G401 (cell line): ENCODE measurements at places on chromosomes 2 and 18. TPM values are rescaled to one million over a fixed set of nuclear protein-coding genes. Genes with fewer than 3 reads are reported as not detected.

GRCh38 chr2:49111006-49111405 lies 43.3 kb downstream of the FSHR start:
- DNase-seq, result no peak

DNA sequence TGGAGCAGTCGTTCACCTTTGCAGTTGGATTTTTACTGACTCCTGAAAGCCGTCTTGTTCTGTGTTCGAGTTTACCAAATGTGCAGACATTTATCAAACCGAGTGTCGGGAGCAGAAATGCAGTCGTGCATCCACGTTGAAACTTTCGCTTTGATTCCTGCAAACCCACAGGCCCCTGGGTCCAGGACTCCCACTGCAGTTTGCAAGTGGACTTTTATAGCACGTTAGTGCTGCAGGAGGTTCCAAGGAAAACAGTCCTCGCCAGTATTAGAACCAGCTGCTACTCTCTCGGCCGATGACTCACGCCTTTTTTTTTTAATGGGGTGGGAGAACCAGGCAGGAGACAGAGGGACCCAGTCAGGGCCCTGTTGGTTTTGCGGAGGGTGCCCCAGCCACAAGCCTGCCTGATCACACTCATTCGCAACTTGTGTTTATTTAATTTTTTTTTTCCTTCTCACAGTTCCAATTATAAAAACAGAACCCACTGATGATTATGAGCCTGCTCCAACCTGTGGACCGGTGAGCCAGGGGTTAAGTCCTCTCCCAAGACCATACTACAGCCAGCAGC lies 90.1 kb downstream of the NFATC1 start:
- no peak for DNase-seq

- DNase-seq, result no peak
Measured at GRCh38 chr18:50719471-50720324, 100.1 kb downstream of the MRO start.

DNA sequence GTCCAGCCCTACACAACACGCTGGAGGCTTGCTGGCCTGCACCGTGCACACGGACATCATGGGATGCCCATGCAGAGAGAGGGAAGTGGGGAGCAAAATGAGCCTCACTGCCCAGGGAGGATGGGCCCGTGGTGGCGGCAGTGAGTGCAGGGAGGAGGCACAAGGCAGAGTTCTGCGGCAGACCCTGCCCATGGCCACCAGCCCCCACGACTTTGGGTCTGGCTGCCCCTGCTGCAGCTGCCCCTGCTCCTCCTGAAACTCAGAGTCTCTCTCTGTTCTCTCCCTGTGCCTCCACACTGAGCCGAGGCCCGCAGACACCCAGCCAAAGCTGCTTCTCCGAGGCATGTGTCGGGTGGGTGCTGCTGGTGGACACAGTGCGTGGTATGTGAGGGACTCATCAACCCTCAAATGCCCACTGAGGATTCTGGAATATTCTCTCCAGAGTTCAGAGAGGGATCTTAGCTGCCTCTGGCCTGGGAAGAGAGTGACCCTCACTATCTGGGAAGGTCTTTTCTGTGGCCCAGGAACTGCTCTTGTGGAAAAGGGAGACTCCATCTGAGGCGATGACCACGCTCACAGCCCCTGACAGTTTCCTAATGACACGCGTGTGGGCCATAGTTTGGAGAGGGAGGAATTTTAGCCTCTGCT lies 45.1 kb upstream of the HPCAL1 start:
- DNase-seq, result no peak

DNA sequence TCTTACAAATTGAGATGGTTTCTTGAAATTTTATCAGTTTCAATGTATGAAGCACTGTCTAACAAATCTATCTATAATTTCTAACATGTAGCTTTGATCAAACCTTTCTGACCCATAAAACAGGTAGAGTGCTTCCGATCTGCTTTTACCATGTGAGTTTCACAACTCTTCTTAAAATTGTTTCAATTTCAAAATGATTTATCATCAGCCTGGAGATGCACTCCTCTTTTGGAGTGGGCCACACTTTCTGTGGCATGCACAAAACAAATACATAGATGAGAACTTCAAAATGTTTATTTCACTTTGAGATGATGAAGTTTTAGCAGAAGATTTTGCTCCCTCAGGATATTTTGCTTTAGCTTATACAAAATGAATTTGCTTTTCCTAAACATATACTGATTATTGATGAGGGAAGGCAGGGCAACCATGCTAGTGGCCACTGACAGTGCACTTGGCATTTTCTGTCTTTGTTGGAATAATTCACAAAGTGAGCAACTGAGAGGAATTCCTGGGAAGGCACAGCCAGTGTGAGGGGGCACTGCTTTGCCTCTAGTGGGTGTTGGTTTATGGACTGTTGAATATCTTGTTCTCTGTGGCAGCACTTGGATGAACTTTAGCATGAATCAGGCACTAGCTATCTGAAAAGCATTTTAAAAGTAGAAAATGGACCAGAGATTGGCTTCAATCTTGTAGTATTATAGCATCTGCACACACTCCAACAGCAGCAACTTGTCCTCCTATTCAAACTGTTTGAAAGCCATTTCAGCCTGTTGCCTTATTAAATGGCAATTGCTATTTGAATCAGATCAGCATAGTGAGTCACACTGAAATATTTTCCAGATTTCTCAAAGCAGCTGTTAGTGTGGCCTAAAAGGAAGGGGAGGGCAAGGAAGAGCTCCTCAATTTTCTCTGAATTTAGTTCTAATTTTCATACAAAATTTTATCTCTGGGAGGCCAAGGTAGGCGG lies 193.2 kb downstream of the CCDC85A start:
- DNase-seq, result no peak

- peak; percentile 21 for DNase-seq
Measured at GRCh38 chr2:144519934-144520731, at the start of gene ZEB2. Gene ZEB2, minus strand, starts transcription at chr2:144520119. Its CDS starts 2,769 bp downstream, at chr2:144517350.

GRCh38 chr18:46302528-46303485 lies 198.6 kb downstream of the HAUS1 start:
- DNase-seq, result no peak

DNA sequence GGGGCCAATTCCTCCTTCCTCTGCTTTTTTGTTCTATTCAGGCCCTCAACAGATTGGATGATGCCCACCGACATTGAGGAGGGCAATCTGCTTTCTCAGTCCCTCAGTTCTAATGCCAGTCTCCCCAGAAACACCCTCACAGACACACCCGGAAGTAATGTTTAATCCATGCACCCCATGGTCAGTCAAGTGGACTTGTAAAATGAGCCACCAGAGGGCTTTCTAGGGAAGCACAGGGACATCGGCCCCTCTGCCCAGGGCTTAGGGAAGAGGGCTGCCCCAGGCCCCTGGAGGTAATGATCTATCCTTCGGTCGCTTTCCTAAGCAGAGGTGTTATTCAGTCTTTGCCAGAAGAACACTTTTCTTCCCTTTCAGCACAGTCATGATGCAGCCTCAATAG lies 107.4 kb downstream of the PDCL3 start:
- no peak for DNase-seq

DNA sequence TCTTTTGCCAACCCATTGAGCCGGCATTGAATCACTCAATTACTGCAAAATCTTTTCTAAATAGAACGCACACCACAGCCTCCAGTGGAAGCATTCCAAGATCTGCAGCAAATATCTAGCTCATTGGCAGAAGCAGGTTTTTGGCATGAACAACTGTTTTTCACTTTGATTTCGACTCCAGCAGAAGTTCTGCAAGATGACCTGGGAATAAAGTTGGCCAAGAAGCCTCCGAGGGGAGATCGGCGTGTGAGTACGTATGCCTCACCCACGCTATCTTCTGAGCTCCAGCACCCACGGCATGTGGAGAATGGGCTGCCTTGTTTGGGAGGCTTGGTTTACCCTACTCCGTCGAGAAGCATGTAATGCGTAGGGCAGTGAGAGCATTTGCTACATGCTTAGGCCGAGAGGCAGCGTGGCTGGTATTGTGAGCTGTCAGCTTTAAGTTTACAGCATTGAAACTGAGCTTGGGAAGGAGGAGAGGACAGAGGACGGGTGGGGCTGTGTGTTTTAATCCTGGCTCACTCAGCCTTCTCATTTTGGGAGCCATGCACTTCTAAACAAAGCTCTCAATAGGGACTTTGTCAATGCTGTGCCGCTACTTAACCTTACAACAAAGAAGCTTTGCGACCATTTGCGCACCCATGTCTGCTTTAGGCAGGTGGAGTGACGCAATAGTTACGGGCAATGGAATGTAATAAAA lies 10.5 kb downstream of the PCARE start:
- peak; percentile 15 for DNase-seq

Gene GNLY
- not detected in 2 replicates for total RNA-seq

Gene LINC00305
- not detected in 2 replicates for total RNA-seq

Gene KIAA2012
- total RNA-seq, result not detected in 2 replicates
